HuH-7.5 (cell line): ENCODE measurements at places on chromosomes 16 and 17.

GRCh38 chr17:49227436-49228261 is 2.9 kb downstream of the PHOSPHO1 start:
- peak; percentile 94 for DNase-seq

- DNase-seq, result no peak
These were observed 2.9 kb downstream of the RNF213 start for GRCh38 chr17:80263253-80264204.

GRCh38 chr16:26050472-26050871 is 358.7 kb downstream of the HS3ST4 start:
- DNase-seq, result no peak

DNA sequence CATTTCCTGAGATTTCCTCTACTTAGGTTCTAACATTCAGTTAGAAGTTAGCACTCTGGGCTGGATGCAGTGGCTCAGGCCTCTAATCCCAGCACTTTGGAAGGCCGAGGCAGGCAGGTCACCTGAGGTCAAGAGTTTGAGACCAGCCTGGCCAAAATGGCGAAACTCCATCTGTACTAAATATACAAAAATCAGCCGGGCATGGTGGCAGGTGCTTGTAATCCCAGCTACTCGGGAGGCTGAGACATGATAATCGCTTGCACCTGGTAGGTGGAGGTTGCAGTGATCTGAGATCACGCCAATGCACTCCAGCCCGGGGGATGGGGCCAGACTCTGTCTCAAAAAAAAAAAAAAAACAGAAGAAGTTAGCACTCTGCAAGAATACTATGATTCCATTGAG is 1430.9 kb downstream of the CDH11 start:
- no peak for DNase-seq

DNA sequence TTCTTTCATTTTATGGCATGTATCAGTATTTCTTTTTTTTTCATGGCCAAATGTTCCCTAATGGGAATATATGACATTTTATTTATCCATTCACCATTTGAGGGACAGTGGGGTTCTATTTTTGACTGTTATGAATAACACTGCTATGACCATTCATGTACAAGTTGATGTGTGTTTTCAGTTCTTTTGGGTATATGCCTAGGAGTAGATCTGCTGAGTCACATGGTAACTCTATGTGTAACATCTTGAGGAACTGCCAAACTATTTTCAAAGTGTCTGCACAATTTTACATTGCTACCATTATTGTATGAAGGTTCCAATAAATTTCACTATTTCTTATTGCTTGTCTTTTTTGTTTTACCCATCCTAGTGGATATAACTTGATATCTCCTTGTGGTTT is 223.0 kb downstream of the TANC2 start:
- no peak for DNase-seq

DNA sequence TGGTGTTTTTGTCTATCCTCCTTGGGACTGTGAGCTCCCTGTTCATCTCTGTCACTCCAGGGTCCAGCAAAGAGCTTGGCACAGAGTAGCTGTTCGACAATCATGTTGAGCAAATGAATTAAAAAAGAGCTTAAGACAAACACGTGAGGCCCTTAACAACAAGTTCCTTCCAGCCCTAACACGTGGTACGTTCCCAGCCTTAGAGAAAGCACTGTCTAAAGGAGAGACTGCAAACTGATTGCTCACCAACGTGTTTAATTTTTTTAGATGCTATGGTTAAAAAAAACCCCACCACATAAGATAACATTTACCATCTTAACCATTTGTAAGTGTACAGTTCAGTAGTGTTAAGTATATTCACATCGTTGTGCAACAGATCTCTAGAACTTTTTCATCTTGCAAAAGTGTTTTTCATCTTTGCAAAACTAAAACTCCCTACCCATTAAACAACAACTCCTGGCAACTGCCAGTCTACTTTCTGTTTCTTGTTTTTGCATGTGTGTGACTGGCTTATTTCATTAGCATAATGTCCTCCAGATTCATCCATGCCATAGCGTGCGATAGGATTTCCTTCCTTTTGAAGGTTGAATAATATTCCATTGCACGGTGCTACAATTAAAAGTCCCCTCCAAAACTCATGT is 28.2 kb downstream of the LAT start:
- DNase-seq, result no peak

DNA sequence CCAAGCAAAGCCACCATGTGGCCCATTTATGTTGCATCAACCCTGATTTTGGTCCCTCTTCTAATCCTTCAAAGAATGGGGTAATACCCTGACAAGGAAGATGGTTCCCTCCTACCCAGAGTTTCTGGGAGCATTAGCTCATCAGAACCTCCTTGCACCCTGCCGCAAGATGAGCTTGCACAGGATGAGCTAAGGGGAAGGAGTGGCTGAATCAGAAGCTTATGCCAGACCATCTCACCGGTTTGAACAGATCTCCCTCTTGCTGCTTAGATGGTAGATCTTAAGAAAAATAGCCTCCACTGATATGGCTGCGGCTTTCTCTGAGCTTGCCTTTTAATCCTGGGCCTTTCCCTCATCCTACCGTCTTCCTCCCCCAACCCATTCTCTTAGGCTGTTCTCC is 175.1 kb downstream of the SOX9 start:
- no peak for DNase-seq

DNA sequence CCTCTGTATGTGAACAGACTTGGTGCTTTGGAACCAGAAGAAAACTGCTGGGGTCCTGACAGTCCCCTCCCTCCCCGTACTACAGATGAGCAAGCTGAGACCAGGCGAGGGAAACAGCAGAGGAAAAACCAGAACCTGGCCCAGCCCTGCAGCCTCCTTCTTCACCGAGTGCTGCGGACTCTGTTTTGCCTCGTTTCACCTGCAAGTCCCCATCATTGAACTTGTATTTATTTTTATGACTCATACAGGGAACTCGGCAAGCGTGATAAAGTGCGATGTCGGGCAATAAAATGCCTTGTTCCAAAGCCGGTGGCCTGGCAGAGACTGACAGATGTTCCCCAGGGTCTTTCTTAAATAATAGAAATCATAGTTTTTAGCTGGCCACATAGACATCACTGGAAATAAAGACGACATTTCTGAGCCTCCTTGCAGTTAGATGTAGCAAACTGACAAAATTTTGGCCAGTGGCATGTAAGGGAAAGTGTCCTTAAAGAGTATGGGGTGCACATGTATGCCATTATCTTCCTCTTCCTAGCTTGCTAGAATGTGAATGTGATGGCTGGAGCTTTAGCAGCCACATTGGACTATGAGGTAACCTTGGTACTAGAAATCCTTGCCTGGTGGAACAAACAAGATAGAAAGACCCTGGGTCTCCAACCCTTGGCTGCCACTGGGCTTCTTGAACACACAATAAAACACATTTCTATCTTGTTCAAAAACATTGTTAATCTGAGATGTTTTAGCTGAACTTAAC is 128.6 kb downstream of the IRF8 start:
- DNase-seq, result no peak

GRCh38 chr16:80989801-80990200 is 16.9 kb downstream of the CMC2 start:
- DNase-seq, result no peak

- DNase-seq, result no peak
These were observed 1449.7 kb downstream of the CDH8 start for GRCh38 chr16:60586493-60586892.

GRCh38 chr17:31405890-31406371 is 14.5 kb downstream of the RAB11FIP4 start:
- DNase-seq, result no peak

GRCh38 chr17:80812362-80813088 is 179.1 kb upstream of the CHMP6 start:
- DNase-seq, result no peak

DNA sequence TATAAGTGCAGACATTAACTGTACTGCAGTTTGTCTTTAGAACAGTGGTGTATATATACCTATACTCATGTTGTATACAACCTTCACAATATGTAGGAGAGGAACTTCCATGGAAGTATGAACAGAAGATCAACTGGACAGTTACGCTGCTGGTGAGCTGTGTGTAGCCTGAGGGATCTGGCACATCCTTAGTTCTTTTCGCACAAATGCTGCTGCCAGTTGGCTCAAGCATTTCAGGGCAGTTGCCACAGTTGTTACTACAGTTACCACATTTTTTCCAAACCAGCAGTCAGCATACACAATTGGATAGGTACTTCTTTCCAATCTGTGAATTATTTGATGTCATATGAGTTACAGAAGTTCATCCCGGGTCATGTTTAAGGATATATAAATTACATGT is 539.6 kb upstream of the HSBP1 start:
- no peak for DNase-seq

DNA sequence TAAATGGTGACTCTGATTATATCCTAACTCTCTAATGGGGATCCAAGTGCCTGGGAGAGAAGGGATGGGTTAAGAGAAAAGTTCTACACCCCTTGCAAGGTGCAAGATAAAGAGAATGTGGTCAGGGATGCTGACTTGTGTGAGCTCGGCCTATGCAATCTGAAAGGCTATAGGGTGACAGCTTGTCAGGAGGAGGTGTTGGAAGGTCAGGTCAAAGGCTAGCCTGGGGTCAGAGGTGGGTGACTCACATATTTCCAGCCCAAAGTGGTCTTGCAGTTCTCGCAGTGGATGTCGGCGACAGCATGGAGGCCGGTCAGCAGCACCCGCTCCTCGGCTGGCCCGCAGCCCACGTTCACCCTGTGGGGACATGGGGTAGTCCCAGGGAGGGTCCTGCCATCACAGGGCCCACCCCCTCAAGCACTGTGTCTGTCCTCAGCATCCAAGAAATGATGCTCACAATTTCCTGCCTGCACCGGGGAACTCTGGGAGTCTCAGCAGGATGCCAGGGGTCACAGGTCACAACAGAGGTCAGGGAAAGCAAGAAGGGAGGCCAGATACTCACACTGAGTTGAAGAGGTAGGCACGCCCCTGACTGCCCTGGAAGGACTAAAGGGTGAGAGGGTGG is 1.4 kb downstream of the YPEL3 start:
- no peak for DNase-seq

DNA sequence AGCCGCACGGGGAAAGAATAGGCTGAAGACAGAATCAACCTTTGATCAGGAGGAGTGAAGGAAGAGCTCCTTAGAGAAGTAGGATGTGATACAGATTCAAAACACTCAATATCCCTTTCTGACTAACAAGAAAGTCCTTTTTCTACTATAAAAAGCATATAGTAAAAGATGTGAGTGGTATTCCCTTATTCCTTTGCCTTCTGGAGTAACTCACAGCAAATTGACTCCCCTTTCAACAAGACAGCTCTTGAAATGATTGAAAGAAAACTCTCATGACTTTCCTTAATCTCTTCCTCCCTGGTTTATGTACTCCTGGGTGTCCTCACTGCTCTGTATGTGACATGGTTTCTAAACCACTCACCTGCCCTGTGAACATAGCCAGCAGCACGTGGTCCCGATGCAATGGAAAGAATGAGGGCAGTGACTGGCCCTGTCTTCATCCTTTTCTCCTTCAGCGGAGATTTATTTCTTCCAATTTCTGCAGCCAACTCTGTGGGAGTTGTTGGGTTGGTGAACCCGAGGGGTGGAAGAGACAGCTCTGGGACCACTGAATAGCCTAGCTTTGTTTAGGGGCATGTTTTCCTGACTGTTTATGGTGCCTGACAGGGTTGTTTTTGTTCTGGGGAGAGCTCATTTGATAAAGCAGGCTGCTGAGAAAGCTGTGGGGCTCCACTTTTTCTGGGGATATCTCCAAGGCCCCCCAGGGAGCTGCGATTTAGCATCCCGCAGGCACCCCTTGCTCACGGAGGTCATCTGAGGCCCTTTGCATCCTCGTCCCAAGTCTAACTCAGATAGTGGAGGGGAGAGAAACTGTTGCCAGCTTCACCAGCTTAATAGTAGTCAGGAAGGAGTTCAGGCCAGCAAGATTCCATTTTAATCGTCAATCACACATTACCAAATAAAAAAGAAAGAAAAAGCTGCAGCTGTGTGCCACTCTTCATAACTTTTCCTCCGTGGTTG is 46.7 kb downstream of the MAP2K6 start:
- DNase-seq, result no peak

DNA sequence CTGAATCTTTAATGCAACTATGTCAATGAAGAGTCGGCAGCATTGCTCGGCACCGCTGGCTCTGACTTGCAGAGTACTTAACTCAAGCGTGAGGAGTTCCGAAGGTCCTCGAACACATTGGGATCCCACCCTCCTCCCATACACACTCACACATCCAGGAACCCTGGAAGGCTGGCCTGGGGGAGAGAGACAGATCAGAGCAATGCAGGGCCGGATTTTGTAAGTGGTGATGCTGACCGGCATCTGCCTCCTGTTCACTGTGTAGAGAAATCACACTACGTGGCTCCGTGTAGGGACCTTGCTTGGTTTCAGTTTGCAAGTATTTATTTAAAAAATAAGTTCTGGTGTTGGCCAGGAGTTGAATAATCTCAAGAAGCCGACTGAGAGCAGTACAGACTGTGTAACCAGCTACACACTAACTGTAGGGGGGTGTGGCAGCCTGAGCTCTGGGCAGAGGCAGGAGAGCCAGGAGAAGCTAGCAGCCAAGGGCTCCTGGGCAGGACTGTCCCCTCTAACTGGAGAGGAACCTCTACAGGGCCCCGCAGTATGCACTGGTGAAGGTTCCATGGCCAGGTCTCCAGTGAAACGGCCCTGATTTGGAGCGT is 190.2 kb upstream of the TNRC6C start:
- DNase-seq, result no peak

- no peak for DNase-seq
These were observed 127.5 kb downstream of the VPS53 start for GRCh38 chr17:586920-587685.

DNA sequence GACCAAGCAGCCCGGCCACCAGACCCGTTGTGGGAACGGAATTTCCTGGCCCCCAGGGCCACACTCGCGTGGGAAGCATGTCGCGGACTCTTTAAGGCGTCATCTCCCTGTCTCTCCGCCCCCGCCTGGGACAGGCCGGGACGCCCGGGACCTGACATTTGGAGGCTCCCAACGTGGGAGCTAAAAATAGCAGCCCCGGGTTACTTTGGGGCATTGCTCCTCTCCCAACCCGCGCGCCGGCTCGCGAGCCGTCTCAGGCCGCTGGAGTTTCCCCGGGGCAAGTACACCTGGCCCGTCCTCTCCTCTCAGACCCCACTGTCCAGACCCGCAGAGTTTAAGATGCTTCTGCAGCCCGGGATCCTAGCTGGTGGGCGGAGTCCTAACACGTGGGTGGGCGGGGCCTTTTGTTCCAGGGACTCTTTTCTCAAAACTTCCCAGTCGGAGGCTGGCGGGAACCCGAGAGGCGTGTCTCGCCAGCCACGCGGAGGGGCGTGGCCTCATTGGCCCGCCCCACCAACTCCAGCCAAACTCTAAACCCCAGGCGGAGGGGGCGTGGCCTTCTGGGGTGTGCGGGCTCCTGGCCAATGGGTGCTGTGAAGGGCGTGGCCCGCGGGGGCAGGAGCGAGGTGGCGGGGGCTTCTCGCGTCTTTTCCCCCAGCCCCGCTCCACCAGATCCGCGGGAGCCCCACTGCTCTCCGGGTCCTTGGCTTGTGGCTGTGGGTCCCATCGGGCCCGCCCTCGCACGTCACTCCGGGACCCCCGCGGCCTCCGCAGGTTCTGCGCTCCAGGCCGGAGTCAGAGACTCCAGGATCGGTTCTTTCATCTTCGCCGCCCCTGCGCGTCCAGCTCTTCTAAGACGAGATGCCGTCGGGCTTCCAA is at the start of gene SLC2A4:
SLC2A4 (plus strand) TSS at position 645 of the 879 bp plus-strand sequence; CDS start at position 862, 217 bp downstream.
- peak; percentile 96 for DNase-seq

GRCh38 chr16:675884-676564 is 553 bp downstream of the RHBDL1 start:
- DNase-seq, result peak; percentile 59

GRCh38 chr16:88977812-88978607 is 1.0 kb upstream of the CBFA2T3 start:
- no peak for DNase-seq

- peak; percentile 71 for DNase-seq
These were observed 5.3 kb upstream of the WIPI1 start for GRCh38 chr17:68462381-68463210.
